SW 1271 (cell line): ENCODE measurements at places on chromosomes 1 and 21.

- no peak for DNase-seq
Observed at GRCh38 chr1:170935231-170935630, at the start of gene MROH9. TSS of gene MROH9 (plus strand) at chr1:170935534. CDS start at chr1:170945557, 10,023 bp downstream.

- DNase-seq = no peak
Observed at GRCh38 chr1:46772571-46772970, 26.3 kb upstream of the CYP4B1 start.

DNA sequence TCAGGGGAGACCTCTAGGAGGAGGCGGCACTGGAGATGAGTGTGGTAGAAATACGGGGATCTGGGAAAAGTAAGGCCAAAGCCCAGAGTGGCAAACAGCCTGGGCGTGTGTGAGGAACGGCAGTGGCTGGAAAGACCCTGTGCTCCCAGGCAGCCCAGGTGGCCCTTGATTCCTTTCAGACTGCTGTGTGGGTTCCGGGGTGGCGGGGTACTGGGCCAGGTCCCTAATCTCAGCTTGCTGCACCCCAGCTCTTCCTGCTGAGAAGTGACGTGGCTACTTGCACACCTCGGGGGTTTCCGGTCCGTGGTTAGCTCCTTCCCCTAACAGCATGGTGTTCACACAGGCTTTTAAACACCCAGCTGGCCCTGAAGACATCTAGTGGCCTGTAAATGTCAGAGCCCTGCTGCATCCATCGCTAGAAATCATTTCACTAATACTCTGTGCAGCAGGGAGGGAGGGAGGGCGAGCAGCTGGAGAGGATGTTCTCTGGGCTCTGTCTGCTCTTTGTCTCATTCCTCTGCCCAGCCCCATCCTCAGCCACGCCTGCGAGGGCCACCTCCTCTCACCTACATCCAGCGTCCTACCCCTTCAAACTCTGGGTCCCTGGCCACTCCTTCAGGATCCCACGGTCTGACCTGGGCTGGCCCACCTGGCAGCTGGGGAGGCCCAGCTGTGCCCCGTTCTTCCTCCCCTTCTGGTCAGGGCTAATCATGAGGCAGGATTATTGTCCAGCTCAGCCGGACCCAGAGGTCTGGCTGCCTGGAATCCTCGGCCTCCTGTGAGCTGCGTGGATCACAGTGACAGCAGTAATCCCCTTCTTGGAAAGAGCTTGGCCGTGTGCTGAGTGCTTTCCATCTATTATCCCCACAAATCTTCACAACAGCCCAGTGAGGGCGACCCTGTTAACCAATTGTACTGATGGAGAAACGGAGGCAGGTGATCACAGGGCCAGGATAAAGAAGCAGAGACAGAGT lies 7.2 kb downstream of the ZDHHC18 start:
- no peak for DNase-seq

DNA sequence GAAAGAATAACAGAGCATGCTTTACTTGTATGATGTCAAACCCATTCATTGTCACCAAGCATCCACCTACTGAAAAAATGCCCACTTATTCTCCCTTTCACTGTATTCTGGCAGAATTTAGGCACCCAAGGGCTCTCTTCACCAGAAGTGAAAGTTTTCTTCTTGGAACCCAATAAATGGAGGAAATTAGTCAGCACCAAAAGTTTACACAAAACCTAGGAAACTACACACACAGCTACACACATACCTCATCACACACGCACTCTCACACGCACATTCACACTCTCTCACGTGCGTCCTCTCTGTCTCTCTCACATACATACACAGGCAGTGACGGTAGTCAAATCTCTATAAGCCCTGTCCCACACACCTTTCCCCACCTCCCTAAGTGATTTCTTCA lies 37.6 kb downstream of the MCOLN2 start:
- no peak for DNase-seq

GRCh38 chr1:47031059-47031458 lies 7.6 kb downstream of the CYP4X1 start:
- no peak for DNase-seq

- no peak for DNase-seq
Observed at GRCh38 chr1:88985692-88986091, 6.7 kb downstream of the KYAT3 start.

DNA sequence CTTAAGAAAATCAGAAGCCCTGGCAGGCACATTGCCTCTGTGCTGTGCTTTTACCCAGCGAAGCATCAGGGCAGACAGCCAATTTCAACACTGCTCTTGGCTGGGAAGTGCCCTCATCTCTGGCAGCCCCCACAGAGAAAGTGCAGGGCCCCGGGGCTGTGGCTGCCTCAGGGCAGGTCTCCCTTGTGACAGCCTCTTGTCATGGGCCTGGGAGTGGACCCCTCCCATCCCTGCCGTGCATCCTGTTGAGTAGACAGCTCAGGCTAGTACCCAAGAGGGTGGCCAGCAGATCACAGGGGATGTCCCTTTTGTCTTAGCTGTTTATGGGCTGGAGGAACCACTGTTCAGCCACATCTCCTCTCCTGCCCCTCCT lies 23.3 kb downstream of the TTC34 start:
- DNase-seq = no peak

DNA sequence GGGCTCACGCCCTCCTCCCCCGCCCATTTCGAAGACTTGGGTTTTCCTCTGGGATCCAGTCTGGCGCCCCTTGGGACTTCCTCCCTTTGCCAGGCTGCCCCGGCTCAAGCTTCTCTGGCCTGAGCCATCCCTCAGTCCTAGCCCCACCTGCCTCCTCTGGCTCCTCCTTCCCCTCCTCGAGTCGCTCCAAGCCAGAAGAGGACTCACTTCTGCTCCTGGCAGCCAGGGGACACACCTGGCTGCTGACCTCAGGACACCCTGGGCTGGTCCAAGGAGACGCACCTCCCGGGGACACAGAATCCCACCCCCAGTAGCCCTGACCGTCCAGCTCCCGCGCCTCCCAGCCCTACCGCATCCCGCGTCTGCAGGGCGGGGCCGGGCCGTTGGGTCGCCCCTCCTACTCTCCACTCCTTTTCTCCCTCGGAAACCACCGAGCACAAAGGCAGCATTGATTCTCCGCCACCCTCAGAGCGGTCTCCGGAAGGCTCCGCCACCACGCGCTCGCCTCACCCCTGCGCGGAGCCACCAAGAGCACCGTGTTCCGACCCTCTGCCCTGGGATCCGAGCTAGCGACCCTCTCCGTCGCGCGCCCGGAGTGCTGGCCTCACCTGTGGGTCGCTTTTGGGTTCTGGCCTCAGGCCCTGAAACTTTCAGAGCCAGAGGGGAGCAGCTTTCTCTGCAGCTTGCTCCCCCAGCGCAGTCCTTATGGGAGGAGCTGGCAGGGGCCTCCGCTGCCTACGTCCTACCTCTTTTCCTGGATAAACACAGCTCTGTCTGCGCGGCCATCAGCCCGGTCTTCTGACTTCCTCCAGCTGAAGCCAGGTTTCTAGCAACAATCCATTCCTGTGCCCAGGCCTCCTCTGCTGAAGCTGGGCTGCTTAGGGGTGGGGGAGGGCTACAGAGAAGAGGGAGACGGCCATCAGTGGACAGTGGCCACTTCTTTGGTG lies at the start of gene C2CD4D:
Gene C2CD4D, minus strand, starts transcription at position 364 of the 947 bp plus-strand sequence. CDS start 831 bp downstream, outside the sequence.
- no peak for DNase-seq
